ENCODE measurements at places on chromosomes 2 and 18.

DNA sequence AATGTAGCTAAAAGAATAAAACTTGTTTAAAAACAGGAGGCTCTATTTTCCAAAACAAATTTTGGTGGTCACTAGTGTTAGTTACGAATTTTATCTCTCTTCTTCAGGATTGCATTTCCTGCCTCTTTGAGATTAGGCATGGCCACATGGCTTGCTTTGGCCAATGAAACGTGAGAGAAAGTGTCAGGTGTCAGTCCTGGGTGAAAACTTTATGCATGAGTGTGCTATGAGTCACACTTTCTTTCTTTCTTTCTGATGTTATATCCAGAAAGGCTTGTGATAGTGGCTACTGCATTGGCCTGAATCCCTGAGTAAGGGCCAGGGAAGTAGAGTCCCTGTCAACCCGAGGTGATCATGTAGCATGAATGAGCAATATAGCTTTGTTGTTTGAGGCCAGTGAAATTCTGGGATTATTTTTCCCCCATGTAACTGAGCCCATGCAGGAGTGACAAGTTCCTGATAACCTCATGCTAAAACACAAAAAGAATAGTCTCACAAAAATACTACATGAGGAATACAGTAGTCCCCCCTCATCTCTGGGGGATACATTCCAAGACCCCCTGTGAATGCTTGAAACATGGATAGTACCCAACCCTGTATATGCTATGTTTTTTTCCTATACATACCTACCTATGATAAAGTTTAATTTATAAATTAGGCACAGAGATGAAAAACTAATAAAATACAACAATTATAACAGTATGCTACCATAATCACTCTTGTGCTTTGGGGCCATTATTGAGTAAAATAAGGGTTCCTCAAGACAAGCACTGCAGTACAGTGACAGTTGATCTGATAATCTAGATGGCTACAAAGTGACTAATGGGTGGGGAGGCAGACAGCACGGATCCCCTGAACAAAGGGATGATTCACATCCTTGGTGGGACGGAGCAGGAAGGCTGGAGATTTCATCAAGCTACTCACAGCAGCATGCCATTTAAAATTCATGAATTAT lies 109.5 kb downstream of the CDC42EP3 start:
- DNase-seq = no peak

DNA sequence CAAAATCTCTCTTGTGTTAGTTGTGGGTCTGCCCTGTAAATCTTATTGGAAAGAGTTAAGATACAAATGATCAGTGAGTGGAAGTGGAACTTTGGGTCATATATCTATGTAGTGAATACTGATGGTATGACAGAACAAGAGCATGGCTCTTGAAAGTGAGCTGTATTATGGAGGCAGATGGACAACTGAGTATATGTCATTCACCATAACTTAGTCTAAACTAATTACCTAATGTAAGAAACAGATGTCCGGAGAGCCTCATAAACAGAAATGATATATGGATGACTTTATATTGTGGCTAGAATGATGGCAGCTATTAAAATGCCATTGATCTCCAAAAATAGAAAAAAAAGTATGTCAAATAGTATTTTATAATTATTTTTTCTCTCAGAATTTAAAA lies 72.4 kb downstream of the FASTKD2 start:
- no peak for DNase-seq

DNA sequence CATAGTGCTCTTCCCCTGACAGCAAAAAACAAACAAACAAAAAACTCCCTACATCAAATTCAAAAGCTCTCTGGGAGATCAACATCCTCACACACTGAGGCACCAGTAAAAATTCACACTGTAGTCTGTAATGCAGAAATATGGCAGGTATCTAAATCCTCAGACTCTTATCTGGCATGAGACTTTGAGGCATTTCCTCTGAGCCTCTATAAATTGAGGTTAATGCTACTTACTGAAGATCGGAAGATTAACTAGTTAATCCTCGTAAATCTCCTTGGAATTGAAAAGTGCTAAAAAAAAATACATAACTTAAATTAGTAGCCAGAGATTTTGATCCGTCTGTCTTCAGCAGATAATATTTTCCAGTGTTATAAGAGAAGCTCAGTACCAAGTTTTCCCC lies 65.0 kb downstream of the AP1S3 start:
- DNase-seq = no peak

DNA sequence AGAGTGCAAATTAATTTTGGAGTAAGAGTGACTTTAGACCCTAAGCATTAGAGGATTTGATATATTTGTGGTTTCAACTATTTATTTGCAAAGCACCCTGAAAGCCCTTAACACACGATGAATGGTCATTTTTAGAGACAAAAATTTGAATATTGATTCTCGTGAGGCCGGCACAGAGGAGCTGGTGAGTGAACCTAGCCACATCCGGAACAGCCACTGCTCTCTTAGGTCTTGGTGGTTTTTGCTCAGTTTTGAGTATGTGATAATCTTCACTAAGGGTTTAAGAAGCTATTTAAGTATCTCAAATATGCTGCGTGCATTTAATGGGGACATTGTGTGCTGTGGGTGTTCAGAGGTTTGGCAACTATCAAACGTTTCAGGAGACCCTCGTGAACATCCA lies 204.8 kb downstream of the TSN start:
- no peak for DNase-seq

DNA sequence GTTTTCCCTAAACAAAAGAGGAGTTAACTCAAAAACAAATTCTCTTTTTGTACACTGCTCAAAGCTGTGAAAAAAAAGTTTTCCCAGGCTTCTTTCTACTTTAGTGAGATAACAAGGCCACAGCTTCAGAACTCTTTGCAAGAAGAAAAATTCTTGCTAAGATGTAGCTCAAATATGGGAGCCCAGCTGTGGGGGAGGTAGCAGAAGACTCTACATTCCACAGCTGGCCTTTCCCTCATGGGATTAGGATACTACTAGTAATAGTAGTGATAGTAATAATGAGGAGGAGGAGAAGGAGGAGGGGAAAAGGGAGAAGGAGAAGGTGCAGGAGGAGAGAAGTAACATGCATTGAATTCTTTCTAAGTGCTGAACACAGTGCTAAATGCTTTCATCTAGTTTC lies 19.2 kb upstream of the CERS6 start:
- no peak for DNase-seq

- no peak for DNase-seq
Observed at GRCh38 chr2:191557841-191558240, 120.1 kb upstream of the NABP1 start.

DNA sequence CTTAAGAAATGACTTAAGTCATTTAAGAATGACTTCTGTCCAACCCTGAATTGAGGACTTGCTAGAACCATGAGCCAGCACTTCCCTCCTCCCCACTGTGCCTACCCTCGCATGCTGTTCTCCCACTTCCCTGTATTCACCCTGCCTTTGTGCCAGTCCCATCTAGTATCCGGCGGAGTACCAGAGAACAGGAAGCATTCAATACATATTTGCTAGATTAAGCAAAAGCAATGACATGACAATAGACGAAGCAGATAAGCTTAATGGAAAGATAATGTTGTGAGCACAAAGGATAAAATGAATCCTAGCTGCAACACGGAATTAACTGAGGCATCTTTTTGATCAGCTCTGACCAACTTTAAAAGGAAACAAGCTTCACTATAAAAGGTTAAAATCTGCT lies 328.5 kb downstream of the TDRD15 start:
- no peak for DNase-seq

- DNase-seq = no peak
Observed at GRCh38 chr2:6080932-6081753, 389.0 kb downstream of the SOX11 start.

DNA sequence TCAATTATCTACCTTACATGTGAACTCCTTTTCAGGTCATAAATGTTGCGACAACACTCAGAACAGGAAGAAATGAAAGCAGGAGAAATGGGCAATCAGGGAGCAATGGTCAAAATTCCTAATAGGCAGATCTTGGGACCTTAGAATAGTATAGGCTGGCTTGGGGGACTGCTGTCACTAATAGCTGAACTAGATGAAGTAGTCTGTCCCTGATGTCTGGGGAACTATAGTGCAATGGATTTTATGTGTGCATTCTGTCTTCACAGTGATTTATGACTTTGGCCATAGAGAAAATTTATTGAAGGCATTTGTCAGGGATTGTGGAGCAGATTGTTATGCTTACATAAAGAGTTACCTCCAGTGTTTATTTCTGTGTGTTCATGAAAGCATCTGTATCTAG lies 6.1 kb upstream of the DPP10 start:
- no peak for DNase-seq

DNA sequence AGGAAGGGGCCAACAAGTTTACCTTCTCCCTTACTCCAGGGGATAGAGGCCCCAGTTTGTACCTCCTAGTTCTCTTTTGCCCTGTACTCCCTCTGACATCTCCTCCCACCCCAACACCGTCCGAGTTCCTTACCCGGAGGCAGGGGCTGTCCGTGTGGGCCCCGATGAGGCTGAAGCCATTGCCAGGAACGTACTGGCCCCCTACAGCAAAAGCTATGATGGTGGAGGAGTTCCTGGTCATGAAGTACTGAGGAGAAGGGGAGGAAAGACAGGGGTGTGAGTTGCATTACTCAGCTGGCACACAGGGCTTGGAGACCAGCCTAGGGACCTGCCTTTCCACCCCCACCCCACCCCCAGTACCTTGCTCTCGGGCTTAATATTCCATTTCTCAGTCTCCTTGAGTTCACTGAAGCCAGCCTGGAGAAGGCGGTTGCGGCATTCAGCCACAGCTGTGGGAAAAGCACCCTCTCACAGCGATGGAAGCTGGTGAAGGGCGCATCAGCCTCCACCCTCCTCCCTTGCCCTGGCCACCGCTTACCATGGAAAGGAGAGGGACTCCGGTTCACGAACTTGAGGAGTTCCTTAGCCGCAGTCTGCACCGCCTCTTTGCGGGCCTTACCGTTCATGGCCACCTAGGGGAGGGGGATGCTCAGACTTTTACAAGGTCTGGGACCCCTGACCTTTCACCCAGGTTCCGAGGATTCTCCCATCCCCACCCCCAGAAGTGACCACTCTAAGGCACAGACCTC lies 1.0 kb downstream of the DNPEP start:
- no peak for DNase-seq

GRCh38 chr2:209523867-209524266 lies 100.0 kb downstream of the MAP2 start:
- DNase-seq = no peak

DNA sequence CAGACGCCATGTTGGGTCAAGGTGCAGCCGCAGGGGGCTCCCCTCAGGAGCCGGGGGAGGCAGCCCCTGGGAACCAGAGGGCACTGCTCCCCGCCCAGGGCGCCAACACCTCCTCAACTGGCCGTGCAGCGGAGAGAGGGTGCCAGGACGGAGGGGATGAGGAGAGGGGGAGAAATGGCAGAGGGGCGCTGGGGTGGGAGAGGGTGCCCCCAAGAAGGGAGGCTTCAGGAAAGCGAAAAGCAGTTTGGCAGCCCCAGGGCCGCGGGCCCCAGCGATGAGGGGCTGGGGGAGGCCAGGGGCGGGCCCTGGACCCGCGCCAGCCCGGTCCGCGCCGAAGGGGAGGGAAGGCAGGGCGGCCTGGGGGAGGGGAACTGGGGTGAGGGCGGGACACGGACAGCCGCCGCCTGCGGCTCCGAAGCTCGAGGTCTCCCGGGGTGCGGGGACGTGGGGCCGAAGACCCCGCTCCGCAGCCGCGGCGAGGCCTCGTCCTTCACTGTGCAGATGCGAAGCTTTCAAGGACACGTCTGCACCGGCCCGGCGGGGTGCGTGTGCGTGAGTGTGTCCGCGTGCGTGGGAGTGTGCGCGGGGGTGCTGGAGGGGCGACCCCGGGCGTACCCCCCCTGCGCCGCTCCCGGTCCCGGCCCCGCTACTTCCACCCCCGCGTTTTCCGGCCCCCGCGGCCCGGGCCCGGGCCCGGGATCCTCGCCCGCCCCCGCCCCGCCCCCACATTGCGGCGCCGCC lies 1.4 kb downstream of the DNMT3A start:
- no peak for DNase-seq

DNA sequence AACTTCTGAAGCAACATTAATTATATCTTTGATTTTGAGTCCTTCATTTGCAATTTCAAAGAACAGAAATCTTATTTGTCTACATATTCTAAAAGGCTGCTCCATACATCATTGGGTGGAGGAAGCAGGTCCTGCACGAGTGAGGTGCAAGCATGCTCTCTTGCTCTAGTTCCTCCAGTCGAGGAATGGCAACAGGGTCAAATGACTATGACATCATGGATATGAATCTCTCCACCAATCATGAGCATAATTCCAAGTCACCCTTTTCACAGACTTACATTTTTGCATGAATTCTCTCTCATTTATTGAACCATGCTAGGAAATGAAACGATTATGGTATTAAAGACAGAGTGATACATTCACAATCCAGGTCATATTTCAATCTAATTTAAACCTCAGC lies 608.8 kb upstream of the SOX11 start:
- no peak for DNase-seq

DNA sequence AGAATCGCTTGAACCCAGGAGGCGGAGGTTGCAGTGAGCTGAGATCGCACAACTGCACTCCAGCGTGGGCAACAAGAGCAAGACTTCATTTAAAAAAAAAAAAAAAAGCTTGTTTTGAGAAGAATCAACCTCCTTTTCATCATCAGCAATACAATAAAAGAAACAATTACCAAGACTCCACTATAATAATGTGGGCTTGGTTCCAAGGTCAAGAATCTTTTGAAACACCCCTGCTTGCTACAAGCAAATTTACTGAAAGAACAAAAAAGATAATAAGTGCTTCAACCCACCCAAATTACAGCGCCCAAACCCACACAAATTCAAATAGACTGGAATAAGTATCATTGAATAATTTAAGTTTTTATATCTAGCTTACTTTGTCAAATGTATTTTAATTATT lies 33.6 kb upstream of the MAPRE3 start:
- no peak for DNase-seq

DNA sequence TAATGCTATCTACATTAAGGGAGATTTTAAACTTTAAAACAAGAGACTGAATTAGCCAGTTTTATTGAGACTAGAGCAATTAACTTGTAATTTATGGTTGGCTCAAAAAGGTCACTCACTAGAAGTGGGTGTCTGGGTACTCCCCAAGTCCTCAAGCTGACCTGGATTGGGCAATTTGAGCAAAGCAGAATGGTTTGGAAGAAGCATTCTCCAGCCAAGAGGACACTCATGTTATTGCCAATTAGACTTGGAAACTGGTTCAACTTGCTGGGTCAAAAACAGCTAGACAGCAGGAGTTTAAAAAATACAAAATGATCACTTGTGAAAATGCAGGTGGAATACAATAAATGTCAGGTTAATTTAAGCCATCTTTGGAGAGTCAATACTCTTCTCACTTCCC lies 29.5 kb upstream of the MYO1B start:
- DNase-seq = no peak
